ENCODE measurements at places on chromosomes 5 and 9. TPM values are rescaled to one million over a fixed set of nuclear protein-coding genes. Genes with fewer than 3 reads are reported as not detected.

GRCh38 chr5:167763772-167764171 lies 527.7 kb upstream of the WWC1 start:
- H3K4me3 ChIP-seq, result no peak overlapping the region
- no peak overlapping the region for H3K27ac ChIP-seq
- H3K27me3 ChIP-seq, result no peaks in the 10 kb centered on the region
- no peaks in the 10 kb centered on the region for H3K36me3 ChIP-seq
- no peaks in the 10 kb centered on the region for H3K4me1 ChIP-seq

DNA sequence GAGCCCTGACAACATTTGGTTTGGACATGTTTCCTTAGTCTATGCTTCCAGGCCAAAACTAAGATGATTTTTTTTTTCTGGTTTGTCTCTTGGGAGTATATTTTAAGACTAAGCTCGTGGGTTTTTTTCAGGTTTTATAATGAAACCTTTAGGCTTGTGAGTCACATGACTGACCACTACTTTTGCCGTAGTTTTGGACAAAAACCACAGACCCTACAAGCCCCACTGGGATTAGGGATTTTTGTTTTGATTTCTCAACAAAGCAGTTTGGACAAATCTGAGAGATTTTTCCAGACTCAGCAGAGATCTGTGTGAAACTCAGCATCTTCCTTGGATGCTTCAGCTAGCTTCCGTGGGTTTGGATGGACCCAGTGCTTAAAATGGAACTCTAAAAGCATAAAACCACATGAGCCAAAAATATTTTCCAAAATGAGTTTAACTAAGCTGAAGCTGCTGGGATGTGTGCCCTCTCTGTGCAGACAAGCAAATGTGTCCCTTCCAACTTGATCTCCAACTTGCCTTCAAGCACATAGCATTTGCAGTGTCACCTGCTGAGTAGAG lies 70.3 kb upstream of the SMIM15 start:
- no peak overlapping the region for H3K4me3 ChIP-seq
- no peaks in the 10 kb centered on the region for H3K27me3 ChIP-seq
- H3K4me1 ChIP-seq, result peaks cover 3% of the 10 kb centered on the region
- peak; percentile 45 for DNase-seq
- no peaks in the 10 kb centered on the region for H3K36me3 ChIP-seq

DNA sequence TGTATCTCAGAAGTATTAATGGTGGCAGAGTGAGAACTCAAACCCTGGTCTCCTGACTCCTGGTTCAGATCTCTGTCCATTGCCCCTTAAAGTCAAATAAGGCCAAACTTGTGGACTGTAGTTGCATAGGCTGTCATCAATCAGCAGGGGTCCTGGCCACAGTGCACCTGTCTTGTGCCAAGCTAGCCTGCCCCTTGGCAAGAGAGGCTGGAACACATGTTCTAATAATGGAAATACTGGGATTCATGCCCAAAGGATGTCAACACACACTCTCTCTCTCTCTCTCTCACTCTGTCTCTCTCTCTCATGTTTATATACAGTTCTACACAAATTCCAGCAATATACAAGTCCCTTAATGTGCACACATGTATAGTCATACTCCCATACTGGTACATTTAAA lies 44.3 kb downstream of the GLRA1 start:
- DNase-seq, result peak; percentile 54
- H3K36me3 ChIP-seq, result no peaks in the 10 kb centered on the region
- no peak overlapping the region for H3K4me3 ChIP-seq
- H3K27ac ChIP-seq, result no peak overlapping the region
- no peaks in the 10 kb centered on the region for H3K27me3 ChIP-seq

DNA sequence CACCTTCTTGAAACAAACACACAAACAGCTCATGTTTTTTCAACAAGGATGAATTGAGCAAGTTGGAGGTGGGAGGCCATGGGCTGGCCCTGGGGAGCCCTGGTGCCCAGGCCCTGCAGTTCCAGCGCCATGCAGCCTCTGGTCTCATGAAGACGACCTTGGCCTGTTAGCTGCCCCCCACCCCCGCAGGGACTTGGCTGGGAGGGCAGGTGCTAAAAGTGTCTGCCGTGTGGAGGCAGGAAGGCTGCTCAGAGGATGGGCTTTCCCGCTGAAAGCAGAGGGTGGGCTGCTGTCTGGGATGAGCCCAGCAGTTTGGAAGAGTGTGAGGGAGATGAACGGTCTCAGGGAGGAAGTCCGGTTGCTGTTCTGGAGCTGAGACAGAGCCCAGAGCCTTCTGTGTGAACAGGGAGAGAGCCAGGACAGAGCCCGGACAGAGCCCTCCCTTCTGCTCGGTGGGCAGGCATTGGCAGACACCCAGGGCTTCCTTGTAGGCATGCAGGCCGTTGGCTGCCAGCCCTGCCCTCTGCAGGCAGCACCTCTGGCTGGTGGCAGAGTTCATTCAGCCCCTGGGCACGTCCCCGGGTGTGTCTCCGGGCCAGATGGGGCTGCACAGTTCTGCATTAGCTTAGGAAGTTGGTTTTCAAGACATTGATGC lies 18.7 kb downstream of the ROPN1L start:
- no peak overlapping the region for H3K4me3 ChIP-seq
- no peak for DNase-seq
- peaks cover 7% of the 10 kb centered on the region for H3K27me3 ChIP-seq
- peaks cover 26% of the 10 kb centered on the region for H3K4me1 ChIP-seq

DNA sequence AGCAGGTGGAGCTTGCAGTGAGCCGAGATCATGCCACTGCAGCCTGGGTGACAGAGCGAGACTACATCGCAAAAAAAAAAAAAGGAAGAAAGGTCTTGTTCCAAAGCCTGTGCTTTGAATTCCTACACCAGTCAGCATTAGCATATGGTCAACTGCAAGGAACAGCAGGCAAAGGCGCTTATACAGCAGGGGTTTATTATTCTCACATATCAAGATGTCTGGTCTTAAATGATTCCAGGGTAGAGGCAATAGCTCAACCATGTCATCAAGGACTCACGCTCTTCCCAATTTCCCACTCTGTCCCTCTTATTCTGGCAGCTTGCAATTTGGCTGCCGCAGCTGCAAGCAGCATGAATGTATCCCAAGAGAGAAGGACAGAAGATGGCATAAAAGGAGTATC lies 28.6 kb upstream of the HRH2 start:
- no peaks in the 10 kb centered on the region for H3K4me1 ChIP-seq
- no peak overlapping the region for H3K4me3 ChIP-seq
- no peaks in the 10 kb centered on the region for H3K36me3 ChIP-seq
- H3K27ac ChIP-seq, result no peak overlapping the region

DNA sequence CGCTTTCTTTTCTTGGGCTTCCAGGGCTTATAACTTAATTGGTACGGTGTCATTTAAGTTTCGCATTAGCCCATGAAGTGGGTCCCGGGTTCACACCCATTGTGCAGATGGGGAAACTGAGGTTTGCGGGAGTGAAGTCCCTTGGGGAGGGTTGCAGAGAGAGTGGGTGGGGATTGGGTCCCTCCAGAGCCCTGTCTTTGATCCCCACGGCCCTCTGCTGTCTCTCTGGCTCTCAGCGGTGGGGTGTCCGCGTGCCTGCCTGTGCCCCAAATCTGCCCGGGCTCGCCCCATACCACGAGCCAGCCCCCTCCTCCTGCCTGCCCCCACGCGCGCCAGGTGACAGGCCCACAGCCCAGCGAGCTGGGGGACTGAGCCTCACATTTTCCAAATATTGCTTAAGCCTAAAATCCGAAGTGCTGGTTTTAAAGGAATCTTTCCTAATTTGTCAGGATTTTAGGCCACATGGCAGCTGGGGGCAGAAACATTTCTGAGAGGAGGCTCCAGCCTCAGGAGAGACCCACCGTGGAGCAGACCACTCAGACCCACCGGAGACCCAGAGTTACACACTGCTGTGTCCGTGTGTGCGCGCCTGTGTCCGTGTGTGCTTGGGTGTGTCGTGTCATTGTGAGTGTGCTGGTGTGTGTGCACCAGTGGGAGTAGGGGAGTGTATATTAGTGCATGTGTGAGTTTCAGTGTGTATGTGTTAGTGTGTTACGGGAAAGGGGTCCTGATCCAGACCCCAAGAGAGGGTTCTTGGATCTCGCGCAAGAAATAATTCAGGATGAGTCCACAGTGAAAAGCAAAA lies 159.5 kb upstream of the IER5L start:
- H3K27me3 ChIP-seq, result no peaks in the 10 kb centered on the region
- no peak for DNase-seq
- no peaks in the 10 kb centered on the region for H3K36me3 ChIP-seq
- peaks cover 74% of the 10 kb centered on the region for H3K4me1 ChIP-seq
- peak overlapping the region; percentile 54 for H3K27ac ChIP-seq

The TMEM171 gene
- 0.71 TPM for total RNA-seq

The FOXD4L4 gene
- 0.04 TPM for total RNA-seq

Data from muscle of leg (tissue), 16 donors.